ENCODE measurements at places on chromosomes 4 and X.
A peak's percentile ranks its signal among the peaks of the same experiment; 100 is the strongest.

DNA sequence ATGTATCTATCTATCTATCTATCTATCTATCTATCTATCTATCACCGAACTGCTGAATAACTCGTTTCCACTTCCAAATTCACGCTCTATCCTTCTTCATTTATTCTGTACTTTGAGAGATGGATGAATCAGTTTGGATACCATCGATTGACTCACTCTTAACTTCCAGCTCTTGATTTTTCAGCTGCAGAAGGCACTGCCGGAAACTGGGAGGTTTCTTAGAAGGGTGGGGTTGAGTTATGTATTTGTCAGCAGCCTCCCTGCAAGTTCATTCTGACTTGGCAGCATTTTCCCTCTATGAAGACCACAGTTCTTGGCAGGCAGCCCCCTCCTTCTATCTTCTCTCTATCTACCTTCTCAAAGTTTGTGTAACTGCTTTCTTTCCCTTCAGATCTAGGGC lies 112.0 kb upstream of the MAGEB18 start:
- DNase-seq, result no peak

DNA sequence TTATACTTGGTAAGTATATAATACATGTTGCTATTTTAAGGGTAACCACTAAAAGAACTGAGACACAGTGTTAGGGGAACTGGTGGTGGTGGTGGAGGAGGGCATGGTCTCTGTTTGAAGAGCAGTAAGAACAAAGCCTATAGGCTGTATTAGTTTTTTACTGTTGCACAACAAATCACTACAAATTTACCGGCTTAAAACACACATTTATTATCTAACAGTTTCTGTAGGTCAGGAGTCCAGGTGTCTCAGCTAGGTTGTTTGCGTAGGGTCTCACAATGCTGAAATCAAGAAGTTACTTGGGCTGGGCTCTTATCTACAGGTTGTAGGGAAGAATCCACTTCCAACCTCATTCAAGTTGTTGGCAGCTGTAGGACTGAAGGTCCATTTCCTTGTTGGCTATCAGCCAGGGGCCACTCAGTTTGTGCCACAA lies 52.6 kb downstream of the CASK start:
- DNase-seq, result no peak

- no peak for DNase-seq
Observed at GRCh38 chr4:109410776-109411175, 22.8 kb upstream of the SEC24B start.

GRCh38 chr4:150280081-150280895 lies 202.0 kb downstream of the DCLK2 start:
- DNase-seq, result peak; percentile 2

DNA sequence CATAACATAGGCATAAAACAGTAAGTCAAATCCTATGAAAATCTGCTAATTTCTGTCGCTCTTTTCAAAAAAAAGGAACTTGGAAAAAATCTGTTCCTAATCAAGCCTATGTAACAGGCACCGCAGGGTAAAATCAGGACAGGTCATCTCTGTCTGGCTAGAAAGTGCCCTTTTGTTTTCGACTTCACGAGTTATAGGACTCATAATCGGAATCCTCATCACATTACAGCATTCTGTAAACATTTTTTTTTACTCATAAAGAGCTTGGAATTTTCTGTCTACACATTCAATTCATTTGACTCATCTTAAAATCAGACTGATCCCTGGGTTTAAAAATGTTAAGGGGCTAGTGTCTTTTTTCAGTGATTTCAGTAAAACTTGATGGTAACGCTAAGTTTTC lies 181.7 kb upstream of the TBC1D9 start:
- DNase-seq, result no peak

GRCh38 chr4:26687728-26688127 lies 103.8 kb downstream of the TBC1D19 start:
- DNase-seq, result no peak

DNA sequence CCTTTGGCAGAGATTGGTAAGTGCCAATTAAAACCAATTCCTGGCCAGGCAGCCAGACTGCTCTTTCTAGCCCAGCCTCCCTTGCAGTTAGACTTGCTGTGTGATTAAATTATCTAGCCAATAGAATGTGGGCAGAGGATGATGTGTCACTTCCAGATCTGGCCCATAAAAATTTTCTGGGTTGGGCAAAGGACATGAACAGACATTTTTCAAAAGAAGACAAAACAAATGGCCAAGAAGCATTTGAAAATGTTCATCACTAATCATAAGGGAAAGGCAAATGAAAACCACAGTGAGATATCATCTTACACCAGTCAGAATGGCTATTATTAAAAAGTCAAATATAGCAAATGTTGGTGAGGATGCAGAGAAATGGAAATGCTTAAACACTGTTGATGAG lies 71.4 kb upstream of the STIM2 start:
- DNase-seq, result no peak
